Stomach (tissue), 19 donors: ENCODE measurements at places on chromosomes 2 and 18.

- DNase-seq: no peak
Measured at GRCh38 chr2:155178921-155179320, 480.4 kb downstream of the KCNJ3 start.

DNA sequence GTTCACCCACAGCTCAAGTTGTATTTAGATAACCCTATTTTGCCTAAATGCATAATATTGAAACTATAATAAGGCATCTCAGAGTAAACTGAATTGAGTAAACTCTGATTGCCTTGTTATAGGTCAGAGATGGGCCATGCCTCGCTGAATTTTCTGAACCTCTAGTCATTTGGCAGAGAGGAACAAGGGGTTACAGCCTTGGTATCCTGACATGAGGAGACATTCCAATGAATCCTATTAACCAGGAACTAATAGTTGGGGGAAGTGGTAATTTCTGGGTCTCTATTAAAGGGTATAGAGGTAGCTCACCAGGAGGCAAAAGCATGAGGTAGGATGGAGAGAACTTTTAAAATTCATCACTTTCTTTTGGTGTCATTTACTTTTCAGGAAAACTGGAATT lies 227.4 kb upstream of the CHST9 start:
- no peak for DNase-seq

DNA sequence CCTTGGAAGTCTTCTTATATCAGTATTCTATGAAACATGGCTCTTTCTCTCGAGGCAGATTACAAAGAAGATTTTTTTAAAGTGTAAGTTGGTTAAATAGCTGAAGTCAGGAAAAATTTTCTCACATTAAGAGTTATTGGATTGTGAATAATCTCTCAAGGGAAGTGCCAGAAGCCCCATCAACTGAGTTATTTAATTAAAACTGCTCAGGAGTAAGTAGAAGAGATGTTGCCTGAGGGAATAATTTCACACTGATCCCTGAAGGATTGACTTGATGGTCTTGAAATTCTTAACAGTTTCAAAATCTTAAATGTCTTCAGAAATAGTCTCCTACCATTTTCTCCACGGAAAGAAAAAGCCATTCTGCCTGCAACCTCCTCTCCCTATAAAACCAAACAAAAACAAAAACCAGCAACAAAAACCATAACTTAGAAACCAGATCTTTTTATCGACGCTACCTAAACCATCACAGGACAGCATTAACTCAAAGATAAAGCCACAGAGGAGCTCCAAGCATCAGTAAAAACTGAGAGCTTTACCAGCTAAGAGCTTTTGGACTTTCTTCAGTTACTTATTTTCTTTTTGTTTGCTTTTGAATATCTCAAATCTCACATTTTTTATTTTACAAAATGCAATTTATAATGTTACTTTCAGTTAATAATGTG lies 12.9 kb downstream of the CD226 start:
- no peak for DNase-seq

- DNase-seq: no peak
Measured at GRCh38 chr2:109436610-109437225, 177.0 kb downstream of the SEPTIN10 start.

- DNase-seq: peak; percentile 26
Measured at GRCh38 chr2:16069663-16069932, 129.2 kb downstream of the MYCN start.

- no peak for DNase-seq
Measured at GRCh38 chr2:240582781-240583180, 3.8 kb upstream of the CAPN10 start.

DNA sequence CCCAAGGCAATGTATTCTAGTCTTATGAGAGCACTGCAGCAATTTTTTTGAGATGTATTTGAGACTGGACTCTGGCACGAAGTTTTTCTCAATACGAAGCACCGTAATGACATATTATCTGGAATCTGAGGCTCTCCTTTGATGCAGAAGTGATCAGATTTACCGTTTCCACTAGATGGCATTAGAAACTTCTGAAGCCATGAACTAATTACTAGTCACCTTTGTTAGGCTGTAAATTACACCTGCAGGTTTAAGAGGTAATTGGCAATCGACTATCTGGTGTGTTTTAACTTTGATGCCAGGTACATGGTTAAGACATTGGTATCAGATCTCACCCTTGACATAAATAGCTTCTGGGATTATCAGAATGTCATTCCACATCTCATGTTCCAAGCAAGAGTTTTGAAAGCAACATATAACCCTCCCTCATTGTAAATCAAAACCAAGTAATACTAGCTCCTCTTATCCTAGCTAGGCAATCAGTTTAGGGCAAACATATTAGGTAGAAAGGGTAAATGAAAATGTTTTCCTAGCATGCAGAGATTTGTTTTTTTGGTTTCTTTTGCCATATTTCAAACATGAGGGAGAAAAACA lies 254.6 kb upstream of the SPRED2 start:
- DNase-seq: no peak

DNA sequence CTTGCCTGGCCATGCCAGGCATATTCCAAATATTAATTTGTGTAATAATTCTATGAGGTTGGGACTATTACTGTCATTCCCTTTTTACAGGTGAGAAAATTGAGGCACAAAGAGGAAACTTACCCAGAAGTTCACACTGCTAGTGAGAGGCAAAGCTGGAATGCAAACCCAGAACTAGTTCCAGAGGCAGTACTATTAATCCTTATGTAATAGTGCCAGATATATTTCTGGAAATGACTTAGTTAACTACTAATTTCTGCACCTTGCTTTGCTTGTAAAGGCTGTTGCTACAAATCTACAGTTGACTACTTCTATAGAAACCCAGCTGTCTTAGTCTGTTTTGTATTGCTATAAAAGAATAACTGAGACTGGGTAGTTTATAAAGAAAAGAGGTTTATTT lies 5.3 kb upstream of the CFLAR start:
- DNase-seq: no peak

GRCh38 chr2:210544831-210545230 lies 11.6 kb upstream of the CPS1 start:
- DNase-seq: no peak

- no peak for DNase-seq
Measured at GRCh38 chr18:63158676-63159291, 160.8 kb downstream of the BCL2 start.

- DNase-seq: no peak
Measured at GRCh38 chr2:223897669-223898330, 47.3 kb downstream of the WDFY1 start.

DNA sequence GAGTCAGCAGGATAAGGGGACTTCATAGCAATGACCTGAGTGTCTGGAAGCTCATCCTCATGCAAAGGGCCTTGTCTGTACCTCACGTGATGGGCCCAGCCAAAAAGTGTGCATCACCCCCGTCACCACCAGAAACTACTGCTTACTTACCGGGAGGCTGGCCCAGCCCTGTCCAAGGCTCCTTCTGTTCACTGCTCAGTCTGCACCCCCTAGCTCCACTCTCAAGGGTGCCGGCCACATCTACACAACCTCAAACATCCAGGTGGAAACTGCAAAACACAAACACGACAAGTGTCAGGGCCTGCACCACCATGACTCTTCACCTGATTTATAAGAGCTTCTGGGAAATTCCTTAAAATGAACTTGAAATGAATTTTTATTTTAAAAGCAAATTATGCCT lies 55.1 kb downstream of the ADD2 start:
- DNase-seq: no peak

GRCh38 chr2:240355001-240355891 lies 80.2 kb upstream of the GPC1 start:
- no peak for DNase-seq

- DNase-seq: no peak
Measured at GRCh38 chr2:21019678-21020021, 24.2 kb downstream of the APOB start.

DNA sequence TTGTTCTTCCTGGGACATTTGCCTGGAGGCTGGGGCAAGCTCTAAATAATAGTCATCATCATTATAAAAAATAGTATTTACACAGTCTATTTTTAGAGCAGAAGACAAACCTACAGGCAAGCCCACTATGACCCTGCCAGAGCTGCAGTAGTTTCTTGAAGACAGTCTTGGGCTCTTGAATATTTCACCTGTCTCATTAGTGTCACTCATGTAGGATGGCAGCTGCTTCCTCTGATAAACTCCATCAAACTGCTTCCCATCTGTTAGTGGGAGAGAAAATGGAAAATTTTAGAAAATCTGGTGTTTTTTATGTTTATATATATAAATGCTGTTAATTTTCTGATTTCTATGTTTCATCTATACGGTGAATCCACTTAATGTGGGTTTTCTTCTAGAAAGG lies 8.5 kb upstream of the CYRIA start:
- no peak for DNase-seq

DNA sequence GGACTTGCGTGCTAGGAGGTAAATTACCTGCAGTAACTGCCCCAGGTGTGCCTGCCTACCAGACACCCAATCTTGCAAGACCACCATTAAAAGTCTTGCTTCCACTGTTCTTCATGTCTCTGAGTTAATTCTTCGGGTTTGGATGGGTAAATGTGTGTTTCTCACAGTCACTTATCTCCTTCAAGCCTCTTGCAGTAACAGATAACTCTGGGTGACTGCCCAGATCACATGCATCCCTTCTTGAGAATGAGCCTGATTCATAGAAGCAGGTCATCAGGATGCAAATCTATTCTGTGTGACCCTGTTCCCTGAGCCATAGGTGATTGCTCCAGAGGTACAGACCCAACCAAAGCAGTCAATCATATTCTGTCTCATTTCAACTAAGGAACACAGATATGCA lies 194.6 kb downstream of the METTL4 start:
- DNase-seq: no peak

DNA sequence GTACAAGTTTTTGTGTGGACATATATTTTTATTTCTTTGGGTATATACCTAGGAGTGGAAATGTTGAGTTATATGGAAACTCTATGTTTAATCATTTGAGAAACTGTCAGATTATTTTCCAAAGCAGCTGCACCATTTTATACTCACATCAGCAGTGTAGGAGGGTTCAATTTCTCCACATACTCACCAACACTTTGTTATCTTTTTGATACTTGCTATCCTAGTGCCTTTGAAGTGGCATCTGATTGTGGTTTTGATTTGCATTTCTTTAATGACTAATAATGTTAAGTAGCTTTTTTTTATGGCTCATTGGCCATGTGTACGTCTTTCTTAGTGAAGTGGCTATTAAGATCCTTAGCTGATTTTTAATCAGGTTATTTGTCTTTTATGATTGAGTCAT lies 64.7 kb upstream of the SLC8A1 start:
- DNase-seq: no peak

GRCh38 chr2:191174442-191174841 lies 23.6 kb upstream of the STAT4 start:
- DNase-seq: no peak

GRCh38 chr2:54952978-54953456 lies 97.2 kb downstream of the RTN4 start:
- DNase-seq: no peak

- DNase-seq: no peak
Measured at GRCh38 chr18:67608191-67608590, 91.7 kb upstream of the DSEL start.

- DNase-seq: no peak
Measured at GRCh38 chr2:142131010-142131669, at the start of gene LRP1B. Gene LRP1B, minus strand, starts transcription at chr2:142131016. Its CDS starts 287 bp downstream, at chr2:142130729.

GRCh38 chr2:16119741-16120140 lies 179.4 kb downstream of the MYCN start:
- no peak for DNase-seq

- DNase-seq: no peak
Measured at GRCh38 chr2:238653431-238654109, 194.3 kb upstream of the TWIST2 start.

DNA sequence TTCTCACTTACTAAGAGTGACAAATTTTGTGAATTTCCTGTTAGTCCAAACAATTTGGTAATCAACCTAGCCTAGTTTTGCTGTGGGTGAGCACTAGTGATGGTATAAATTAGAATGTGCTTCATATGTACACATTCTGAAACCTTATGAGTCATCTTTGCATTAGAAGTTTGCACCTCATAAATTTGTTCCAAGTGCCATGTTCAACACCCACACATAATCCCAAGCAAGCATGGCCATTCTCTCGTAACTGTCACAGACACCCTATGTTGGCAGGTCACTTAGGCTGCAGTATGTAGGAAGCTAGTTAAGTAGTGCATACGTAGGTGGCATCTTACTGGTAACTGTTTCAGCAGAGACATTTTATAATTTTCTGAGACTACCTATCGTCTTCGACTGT lies 46.9 kb downstream of the NAB1 start:
- no peak for DNase-seq

DNA sequence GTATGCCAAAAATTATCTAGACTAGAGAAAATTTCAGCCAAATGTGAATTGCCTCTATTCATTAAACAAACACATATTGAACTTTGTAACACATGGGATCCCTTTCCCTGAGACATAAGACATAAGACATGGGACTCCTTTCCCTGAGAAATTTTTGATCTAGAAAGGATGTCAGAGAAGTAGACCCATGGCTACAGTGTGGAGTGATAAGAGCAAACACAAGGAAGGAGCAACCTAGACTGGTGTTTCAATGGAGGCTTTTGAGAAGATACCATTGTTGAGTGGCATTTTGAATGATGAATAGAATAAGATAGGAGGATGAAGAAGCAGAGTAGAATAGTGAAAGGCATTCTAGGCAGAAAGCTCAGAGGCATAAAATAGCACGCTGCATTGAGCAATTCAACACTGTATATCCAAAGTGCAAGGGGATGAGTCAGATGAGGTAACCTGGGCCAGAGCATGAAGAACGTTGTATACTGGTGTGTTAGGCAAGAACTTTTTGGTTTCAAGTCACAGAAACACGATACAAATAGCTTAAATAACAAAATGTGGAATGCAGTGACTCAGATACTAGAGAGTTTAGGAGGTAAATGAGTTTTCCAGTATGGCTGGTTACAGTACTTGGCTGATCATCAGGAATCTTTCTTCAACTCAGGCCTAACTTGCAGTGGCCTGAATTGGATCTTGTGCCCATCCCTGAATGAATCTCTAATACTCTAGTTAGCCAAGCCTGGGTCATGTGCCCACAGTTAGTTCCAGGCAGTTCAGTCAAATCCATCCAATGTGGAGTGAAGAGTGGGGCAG lies 129.8 kb upstream of the TANK start:
- no peak for DNase-seq

GRCh38 chr2:180983468-180984242 lies 3.2 kb downstream of the UBE2E3 start:
- DNase-seq: peak; percentile 83

- DNase-seq: no peak
Measured at GRCh38 chr2:173191601-173192000, 116.0 kb downstream of the MAP3K20 start.

- no peak for DNase-seq
Measured at GRCh38 chr18:61542596-61542995, 209.4 kb downstream of the CDH20 start.

DNA sequence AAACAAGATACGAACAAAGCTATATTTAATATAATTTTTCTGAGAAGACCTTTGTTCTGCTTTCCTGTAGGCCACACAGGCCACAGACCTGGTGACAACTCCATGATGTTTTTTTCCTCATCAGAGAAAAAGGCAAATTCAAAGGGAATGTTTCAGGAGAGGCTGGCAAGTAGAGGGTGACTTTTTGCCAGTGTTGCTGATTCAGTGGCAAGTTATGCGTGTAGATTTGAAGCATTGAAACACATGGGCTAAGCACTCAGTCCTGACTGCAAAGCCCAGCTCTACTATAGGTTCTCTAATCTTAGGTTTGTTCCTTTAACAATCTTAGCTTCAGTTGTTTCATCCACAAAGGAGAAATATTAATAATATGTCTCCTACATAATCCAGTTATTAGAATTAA lies 499.8 kb downstream of the SUCLG1 start:
- DNase-seq: no peak

GRCh38 chr18:63882333-63883141 lies 5.0 kb upstream of the SERPINB2 start:
- peak; percentile 58 for DNase-seq
